ENCODE measurements at places on chromosomes 7 and 10.
A peak's percentile ranks its signal among the peaks of the same experiment; 100 is the strongest.

DNA sequence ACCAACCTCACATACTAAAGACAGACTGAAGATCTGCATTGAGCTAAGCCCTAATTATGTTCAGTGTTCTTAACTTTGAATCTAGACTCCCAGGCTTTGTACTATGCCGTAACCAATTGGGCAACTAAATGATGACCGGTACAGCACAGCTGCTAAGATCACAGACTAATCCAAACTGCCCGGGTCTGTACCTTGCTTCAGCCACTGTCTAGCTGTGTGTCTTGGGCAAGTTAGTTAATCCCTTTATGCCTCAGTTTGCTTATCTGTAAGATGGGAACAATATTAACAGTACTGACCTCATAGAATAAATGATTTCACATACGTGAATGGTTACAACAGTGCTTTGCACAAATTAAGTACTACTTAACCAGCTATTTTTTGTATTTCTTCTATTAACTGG, 205.8 kb upstream of the NFE2L3 start:
- no peak for DNase-seq

DNA sequence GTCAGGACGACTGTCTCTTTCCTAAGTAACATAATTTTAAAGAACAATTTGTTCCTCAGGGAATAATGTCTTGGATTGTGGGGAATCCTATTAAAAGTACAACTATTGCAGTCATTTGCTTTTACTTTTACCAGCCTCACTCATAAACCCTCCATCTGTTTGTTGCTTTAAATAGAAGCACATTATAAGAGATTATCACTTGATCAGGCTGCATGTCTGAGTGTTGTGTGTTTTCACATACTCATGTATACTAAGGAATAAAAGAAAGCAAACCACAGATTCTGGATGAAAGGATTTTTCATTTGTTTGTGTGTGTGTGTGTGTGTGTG, 1077.8 kb downstream of the KCNMA1 start:
- DNase-seq, result no peak

GRCh38 chr7:25862261-25863004, 289.6 kb upstream of the NFE2L3 start:
- DNase-seq, result peak; percentile 76

- DNase-seq, result no peak
Observed at GRCh38 chr7:142548978-142549377, 200.3 kb upstream of the PRSS1 start.

DNA sequence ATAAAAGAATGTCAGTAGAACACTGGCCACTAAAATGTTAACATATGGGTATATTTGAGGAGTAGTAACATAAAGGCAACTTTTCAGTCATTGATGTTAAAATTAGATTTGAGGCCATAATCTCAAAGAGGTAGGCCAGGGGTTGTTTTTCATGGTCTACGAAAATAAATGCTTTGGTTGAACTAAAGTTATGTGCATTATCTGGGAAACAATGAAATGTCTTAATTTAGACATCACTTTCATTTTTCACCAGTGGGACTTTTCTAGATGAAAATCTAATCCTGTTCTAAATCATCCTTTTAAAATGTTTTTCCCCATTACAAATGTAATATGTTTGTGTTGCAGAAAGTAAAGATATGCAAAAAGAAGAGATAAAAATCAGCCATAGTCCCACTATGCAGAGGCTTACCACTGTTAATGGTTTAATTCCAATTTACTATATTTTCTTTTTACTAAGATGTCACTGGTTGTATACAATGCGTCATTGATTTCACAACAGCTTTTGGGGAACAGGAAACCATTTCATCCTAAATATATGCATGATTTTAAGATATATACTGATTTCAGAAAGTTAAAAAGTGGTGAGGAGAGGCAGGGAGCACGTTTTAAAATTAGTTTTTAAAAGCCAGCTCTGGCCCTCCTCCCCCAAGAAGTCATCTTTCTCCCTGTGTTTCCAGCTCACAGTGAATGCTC, 64.3 kb downstream of the ARID5B start:
- DNase-seq, result no peak

DNA sequence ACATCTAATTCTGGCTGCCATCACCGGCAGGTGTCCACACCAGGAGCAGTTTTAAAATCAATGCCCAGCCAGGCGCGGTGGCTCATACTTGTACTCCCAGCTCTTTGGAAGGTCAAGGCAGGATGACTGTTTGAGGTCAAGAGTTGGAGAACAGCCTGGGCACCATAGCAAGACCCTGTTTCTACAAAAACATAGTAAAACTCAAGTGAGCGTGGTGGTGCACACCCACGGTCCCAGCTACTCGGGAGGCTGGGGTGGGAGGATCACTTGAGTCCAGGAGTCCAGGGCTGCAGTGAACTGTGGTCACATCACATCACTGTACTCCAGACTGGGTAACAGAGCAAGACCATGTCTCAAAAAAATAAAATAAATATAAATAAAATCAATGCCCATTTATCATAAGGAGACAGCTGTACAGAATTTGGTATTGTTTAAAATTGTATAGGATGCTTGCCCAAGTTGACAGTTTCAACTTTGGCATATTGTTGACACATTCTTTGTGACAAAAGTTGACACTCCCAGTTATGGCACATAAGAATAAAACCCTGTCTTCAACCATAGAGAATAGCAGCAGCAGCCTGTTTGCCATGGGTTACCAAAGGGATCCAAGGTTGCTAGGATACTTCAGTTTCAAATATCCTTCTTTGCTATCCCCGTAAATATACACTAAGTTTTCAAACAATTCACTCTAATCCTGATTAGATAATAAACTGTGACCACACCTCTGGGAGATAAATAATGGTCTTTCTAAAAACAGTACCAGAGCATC, 193.0 kb downstream of the FAM107B start:
- no peak for DNase-seq

GRCh38 chr7:112416127-112416526, 34.1 kb upstream of the IFRD1 start:
- DNase-seq, result no peak

DNA sequence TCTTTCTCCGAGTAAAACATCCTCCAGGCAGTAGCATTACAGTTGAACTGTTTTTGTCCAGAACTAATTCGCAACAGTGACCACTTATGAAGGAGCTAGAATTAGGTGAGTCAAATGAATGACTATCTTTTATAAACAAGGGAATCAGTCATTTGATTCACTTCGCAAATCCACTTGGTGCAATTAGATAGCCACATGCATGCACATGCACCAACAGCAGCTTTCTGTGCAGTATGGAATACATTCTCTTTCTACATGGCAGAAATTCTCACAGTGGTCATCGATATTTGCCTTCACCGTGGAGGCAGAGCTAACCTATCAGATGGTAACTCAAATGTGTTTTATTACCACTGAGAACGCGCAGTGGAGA, 118.8 kb downstream of the CDK6 start:
- DNase-seq, result no peak

DNA sequence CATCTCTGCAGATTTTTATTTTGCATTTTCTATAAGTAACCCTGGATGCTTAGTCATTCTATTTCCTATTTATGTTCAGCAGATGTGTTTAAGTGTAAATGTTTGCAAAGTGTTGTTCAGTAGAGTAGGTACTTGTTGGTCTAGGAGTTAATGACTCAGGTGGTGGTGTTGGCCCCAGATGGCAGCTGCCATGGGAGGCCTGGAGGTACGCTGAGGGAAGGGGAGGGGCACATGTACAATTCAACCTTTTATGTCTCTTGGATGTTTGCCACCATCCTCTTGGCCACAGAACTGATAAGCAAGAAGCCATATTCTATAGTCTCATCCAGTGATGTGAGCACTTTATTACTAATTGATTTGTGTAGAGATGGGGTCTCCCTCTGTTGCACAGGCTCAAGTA, 68.1 kb upstream of the SLC39A12 start:
- DNase-seq, result no peak

- no peak for DNase-seq
Observed at GRCh38 chr10:85413570-85413969, 953.0 kb downstream of the GRID1 start.

Measured in ovary (tissue), 10 donors.